ENCODE measurements at places on chromosomes 1 and 21.

DNA sequence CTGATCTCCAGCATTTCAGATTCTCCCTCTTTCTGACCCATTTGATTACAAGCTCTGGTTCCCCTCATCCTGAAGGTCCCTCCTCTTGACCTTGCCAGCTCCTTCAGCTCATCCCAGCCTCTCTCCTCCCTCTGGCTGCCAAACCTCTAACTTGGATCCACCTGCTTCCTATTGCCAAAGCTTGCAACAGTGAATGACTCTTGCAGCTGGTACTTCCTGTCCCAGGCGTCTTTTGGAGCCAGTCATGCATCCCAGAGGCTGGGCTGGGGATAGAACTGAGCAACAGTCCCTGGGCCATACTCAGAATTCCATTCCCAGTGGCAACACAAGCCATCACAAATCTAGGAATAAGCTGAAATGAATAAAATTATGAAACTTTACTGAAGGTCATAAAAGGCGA is 27.7 kb upstream of the SPOCD1 start:
- peak; percentile 96 for DNase-seq

- DNase-seq = no peak
Measured at GRCh38 chr1:243902100-243902499, 52.1 kb upstream of the AKT3 start.

- no peak for DNase-seq
Measured at GRCh38 chr1:214506972-214507431, 44.4 kb downstream of the PTPN14 start.

DNA sequence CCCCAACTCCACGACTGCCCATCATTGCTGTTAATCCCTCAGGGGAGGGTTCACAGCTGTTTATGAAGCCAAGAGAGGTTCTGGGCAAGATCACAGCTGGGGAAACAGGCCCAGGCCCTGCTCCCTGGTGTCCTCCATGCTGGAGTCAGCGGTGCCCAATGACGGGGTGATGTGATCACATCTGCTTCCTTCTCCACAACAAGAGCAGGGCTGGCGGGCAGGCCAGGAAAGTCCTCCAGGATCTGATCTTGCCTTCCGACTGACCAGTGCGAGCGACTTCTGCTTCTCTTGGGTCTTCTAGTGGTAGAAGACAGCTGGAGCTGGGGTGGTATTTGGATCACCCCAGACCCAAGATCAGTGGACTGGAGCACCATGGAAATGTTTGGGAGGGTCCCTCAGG is 951 bp upstream of the LINGO4 start:
- no peak for DNase-seq

DNA sequence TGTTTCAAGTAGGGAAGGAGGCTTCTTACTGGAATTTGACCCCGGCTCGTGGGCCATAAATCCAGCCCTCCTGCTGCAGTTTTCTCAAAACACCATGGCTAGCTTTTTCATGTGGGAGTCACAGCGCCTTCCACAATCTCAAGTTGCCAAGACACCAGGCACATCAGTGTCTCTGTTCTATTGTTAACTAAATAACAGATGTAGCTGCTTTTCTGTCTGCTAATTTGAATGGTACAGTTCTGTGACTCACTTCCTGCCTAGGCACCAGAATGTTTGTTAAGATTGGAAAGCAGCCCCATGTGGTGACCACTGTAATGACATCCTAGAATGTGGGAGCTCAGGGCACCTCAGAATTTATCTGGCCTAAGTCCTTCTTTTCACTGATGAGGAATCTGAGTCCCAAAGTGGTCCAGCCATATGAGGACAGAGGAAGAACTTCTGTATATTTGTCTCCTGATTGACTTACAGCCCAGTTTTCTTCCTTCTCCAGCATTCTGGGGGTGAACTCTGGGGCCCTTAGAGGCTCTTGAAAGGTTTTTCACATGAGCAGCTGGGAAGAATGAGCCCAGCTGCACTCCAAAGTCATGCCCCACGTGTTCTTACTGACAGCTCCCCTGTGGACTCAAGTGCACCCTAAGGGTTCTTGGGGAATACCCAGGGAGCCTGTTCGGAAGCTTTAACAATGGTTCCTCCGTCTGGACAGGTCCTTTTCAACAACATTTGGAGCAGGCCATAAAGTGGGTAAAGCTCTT is 27.5 kb downstream of the TRIM45 start:
- DNase-seq = peak; percentile 68

DNA sequence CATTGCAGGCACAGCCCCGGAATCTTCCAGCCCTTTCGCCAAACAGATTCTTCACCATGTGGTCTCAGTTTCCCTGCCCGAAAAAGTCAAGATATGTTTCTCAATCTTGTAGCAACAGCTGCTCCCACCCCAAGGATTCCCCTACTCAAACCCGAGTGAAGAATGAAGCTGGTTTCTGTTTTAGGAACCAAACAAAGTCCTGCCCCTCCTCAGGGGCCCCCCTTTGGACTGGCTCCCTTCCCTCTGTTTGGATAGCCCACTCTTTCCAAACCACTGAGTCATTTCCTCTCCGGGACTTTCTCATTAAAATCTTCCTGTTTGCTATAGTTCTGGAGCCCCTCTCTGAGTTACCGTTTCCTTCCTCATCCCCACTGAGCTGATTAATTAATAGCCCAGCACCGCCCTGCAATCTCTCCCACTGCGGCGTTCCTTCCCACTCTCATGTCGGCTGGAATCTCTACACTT is 100.9 kb downstream of the TSEN15 start:
- no peak for DNase-seq

GRCh38 chr1:233027046-233027445 is 76.6 kb downstream of the NTPCR start:
- no peak for DNase-seq

- DNase-seq = no peak
Measured at GRCh38 chr1:81877940-81878339, 77.2 kb downstream of the ADGRL2 start.

DNA sequence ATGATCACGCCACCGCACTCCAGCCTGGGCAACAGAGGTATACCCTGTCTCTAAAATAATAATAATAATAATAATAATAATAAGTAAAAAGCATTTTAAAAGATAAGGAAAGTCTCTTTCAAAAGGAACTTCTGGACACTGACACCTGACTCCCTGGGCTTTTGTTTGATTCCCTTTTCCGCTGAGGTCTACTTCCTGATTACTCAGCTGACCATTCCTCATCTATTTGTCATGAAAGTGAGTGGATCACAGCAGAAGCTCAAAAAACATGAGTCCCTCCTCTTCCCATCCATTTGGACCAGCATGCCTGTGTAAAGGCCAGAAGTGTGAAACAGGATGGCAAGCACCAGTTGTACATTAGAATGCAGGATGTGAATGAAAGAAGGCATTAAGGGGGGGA is 61.1 kb upstream of the FBXO28 start:
- peak; percentile 82 for DNase-seq

DNA sequence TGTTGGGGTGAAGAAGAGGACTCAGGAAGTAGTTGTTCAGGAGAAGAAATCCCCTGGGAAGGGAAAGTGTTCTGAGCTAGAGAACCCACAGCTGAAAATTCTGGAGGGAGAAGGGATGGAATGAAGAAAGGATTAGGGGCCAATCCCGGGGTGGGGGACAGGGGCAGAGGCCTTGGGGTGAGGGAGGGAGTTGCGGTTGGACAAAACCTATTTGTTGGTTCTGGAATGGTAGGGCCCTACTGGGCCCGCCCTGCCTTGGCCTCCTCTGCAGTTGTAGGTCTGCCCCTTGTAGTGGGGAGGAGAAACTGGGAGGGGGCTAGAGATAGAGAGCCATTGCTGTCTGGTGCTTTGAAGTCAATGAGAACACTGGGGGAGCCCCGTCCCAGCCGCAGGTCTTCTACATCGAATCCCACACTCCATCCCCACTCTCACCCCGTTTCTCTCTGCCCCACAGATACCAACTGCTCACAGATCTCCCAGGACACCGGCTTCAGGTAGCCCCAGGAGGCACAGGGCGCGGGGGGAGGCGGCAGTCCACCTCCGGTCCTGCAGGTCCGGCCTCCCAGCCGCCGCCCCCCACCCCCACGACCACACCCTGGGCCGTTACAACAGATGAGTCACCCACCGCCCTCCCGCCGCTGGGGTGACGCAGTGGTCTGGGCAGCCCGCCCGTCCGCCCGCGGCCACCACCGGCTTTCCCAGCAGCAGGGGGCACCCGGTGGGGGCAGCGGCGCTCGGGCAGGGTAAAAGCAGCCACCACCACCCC is 1.1 kb downstream of the TAGLN2 start:
- DNase-seq = peak; percentile 91

DNA sequence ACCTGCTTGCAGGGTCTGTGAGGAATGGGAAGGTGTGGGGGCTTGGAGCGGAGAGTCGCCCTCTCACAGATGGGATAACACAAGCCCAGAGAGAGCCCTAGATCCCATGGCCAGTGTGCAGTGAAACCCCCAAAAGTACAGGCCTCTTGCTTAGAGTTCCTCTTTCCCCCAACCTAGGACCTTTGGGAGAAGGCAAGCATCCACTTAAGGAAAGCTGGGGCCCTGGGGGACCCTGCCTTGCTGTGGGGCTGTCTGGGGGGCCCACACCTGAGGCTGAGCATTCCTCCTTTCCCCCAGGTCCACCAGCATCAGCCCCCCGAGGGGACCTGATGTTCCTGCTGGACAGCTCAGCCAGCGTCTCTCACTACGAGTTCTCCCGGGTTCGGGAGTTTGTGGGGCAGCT is 1.1 kb downstream of the VWA1 start:
- no peak for DNase-seq

GRCh38 chr1:55338448-55338820 is 123.3 kb upstream of the USP24 start:
- no peak for DNase-seq

- no peak for DNase-seq
Measured at GRCh38 chr1:7967196-7967595, 5.7 kb downstream of the PARK7 start.
